ENCODE measurements at places on chromosomes 11 and 22.

GRCh38 chr11:14361951-14362350 lies 3.0 kb upstream of the RRAS2 start:
- DNase-seq = no peak

DNA sequence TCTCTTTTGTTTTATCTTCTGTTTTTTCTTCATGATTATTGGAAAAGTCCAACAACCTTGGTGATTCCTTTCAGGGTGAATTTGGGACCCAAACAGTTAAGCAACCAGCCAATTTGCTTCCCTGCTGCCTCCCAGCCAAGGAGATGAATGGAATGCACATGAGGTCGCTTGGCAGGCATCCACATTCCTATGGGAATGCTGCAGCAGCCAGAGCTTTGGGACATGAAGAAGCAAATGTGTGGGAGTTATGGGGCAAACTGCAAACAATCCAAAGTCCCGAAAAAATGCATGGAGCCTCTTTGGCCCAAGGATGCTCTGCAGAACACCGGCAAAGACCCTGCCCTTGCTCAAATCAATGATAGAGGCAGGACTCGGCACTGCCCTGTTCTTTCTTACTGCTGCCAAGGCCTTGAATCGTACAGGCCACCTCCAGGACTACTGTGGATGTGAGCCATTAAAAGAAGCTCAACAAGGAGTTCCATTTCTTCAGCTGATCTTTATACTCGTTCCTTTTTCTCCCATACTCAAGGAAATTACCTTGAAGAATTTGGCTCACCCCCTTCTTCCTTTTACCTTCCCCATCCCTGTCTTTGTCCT lies 117.3 kb upstream of the TEAD1 start:
- peak; percentile 66 for DNase-seq

GRCh38 chr11:118618115-118618990 lies 10.9 kb downstream of the PHLDB1 start:
- DNase-seq = peak; percentile 14

DNA sequence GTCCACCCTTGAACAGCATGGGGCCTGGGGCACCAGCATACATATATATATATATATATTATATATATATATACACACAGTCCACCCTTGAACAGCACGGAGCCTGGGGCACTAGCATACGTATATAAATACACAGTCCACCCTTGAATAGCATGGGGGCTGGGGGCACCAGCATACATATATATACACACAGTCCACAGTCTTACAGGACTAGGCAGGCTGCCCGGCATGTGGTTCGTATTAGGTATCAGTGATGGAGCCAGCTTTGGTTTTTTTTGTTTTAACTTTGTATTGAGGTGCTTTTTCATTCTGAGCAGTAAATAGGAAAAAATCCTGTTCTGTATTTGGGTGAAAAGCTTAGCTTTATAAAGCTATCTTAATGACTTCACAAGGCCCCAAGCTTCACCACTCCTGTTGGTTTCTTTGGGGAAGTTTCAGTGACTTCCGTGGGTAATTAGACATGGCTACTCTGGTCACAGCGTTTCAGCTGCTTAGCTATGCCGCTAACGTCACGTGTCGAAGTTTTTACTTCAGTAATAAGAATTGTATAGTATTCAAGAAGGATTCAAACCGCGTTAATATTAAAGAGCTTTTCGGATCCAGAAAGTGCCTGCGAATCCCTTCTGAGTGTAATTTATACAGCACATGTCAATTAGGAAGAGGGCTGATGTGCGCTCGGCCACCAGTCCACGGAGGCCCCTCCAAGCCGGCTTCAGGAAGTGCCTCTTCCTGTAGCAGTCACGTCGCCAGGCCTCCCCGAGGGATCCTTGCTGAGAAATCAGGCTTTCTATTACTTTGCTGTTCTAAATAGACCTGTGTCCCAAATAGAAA lies 179.7 kb downstream of the TBC1D22A start:
- DNase-seq = no peak
